Central memory CD4-positive, alpha-beta T cell (primary cell): ENCODE measurements at places on chromosomes 5 and 9.
A peak's percentile ranks its signal among the peaks of the same experiment; 100 is the strongest.

DNA sequence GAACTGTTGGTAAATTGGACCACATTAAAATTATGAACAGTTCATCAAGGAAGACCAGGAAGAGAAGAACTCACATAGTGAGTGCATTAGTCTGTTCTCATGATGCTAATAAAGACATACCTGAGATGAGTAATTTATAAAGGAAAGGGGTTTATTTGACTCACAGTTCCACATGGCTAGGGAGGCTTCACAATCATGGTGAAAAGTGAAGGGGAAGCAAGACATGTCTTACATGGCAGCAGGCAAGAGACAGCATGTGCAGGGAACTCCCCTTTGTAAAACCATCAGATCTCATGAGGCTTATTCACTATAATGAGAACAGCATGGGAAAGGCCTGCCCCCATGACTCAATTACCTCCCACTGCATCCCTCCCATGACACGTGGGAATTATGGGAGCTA, 135.9 kb upstream of the MAN2A1 start:
- DNase-seq, result no peak

GRCh38 chr5:42250-42649, 49.7 kb upstream of the PLEKHG4B start:
- DNase-seq, result no peak

- DNase-seq, result peak; percentile 43
These were observed 19.3 kb downstream of the ORM2 start for GRCh38 chr9:114348906-114349482.

GRCh38 chr9:34413231-34413852, 36.6 kb upstream of the MYORG start:
- no peak for DNase-seq

DNA sequence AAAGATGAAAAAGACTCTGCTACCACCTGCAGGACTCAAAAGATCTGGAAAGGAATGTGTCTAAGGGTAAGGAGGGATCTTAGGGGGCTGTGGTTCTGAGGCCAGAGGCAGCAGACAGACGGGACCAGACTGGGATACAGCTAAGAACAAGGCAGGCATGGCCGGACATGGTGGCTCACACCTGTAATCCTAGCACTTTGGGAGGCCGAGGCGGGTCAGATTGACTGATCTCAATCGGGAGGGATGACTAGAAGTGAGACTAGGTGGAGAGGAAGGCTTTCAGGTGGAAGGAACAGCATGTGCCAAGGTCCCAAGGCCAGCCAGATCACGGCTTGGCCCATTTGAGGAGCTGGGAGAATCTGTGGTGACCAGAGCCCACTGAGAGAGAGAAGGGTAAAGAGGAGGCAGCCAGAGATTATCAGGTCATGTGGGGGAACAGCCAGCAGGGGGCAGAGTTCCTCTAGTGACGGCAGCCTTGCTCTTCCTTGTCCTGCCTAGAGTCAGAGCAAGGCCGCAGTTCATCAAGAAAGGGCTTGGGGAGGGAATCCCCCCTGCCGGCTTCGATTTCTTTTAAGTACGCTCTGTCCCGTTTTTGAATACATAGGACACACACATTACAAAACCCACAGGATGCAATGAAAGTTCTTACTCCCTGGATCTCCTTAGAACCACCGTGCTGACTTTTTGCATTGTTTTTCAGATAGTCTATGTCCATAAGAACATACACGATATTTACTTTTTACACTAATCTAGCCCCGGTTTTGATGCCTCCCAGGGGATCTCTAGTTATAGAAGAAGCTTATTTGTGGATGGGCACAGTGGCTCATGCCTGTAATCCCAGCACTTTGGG, 2.6 kb upstream of the OLFML2A start:
- DNase-seq, result peak; percentile 75

- DNase-seq, result no peak
These were observed 147.5 kb upstream of the ERCC6L2 start for GRCh38 chr9:95727947-95728520.

DNA sequence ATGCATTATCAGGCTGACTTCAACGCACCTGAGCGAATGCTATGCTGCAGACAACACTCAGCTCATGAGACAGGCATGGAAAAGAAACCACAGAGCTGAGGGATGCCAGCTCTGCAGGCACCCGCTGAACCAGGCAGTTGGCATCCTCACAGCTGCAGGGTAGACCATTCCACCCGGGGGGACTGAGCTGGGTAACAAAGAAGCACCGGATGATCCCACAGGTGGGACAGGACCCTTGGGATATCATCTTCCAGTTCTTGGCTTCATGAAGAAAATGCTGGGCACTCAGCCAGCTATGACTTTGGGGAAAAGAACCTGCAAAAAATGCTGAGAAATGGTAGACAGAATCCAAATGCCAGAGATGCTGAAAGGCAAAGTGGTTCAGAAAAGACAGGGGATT, 9.6 kb downstream of the EPB41L4B start:
- no peak for DNase-seq

DNA sequence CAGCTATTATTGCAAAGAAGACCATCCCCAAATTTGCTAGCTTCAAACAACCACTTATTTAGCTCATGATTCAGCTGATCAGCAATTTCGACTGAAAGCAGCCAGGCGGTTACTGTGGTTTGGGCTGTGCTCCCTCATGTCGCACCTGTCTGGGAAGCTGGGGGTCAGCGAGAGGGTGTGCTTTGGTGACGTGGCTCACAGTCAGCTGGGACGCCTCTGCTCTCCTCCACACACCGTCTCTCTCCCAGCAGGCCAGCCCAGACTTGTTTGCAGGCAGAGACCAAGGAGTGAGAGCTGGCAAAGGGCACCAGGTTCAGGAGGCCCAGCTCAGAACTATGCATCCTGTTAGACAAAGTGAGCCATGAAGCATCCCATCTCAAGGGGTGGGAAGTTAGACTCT, 140.9 kb downstream of the SYK start:
- no peak for DNase-seq

DNA sequence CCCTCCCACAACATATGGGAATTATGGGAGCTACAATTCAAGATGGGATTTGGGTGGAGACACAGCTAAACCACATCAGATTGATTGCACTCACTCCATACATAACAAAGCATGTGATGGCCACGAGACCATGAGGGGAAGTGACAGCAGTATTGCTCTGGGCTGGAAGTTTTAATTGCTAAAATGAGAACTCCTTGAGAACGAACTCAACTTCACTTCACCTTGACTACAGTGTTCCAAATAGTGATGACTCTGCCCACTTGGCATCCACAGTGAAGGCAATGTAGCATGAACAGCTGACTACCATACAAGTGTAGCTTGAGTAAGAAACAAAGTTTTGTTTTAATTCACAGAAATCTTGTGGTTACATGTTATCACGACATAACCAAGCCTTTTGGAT, 739 bp upstream of the SPINK7 start:
- DNase-seq, result no peak

GRCh38 chr5:168307925-168308584, 16.6 kb downstream of the WWC1 start:
- DNase-seq, result no peak

DNA sequence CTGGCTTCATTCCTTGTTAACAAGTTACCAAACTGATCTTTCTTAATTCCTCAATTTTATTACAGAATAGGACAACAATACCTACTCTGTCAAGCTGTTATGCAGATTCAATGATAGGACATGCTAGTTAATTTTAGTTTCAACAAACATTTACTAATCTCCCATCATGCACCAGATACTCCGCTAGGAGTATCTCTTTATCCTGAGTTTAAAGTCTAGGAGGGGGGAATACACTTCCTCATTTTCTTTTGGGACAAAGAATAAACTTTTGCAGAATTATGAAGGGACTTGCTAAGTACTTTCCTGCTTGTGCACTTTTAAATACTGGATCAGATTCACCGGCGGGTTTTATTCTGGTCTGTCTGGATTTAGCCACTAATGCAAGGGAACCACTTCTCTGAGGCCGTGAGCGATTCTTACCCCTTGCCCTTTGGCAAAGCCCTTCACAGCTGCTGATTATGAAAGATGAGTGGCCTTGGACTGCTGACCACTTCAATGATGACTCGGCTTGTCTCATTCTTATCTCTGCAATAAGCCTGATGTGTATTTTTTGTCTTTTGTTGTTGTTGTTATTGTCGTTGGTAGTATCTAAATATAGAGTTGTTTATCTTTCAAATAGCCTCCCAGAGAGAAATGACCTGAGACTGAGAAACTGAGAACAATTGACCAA, 73.9 kb downstream of the RMI1 start:
- DNase-seq, result no peak

DNA sequence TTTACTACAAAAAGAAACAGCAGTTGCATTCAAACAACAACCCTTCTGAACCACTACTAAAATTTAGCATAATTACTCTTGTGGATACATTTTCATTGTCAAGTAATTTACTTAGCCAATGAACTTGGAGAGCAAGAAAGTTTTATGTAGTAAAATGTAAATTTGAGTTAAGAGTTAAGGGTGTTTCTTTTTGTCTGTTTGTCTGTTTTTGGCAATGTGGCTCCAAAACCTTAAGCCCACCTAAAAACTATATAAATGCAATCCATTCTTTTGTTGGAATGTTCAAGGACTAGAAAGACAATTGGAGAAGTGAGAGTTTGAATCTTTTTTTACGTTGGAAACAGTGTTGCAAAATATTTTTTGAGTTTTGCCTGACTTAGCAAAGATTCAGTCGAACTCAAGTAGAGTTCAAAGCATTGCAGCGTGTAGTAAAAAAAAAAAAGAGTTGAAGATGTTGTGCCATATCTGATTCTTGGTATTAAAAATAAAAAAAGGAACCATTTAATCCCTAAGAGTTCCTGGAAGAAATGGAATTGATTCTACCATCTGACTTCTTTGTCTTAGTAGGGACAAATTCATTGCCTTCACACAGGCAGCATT, 867 bp downstream of the SYK start:
- no peak for DNase-seq

- DNase-seq, result no peak
These were observed 142.6 kb downstream of the FAM114A2 start for GRCh38 chr5:153896117-153896516.

GRCh38 chr5:153122403-153122802, 368.1 kb upstream of the GRIA1 start:
- no peak for DNase-seq

DNA sequence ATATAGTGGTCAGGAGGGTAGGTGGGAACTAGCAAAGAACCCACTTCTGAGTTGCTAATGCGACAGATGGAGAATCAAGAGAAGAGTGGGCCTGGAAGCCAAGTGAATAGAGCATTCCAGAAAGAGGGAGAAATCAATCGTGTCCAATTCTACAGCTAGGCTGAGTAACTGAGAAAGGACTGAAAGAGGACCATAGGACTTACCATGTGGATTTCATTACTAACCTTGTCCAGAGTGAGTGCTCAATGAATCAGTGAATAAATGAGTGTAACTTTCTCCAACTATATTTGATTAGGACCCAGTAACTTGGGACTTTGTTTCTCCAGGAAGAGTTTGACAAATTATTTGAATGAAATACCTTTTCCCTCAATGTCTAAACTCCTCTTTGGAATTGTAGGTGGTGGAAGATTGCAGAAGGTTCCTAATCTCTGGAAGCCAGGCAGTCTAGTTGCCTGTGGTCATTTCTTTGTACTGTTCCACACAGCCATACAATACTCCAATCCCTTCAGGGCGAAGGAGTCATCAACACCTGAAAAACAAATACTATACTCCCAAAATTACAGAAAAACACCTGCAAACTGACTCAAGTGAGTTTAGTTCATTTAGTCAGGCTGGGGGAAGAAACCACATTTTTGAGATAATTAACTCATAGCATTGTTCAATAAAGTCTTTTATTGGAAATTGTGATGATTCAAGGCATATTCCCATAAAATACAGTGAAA, 2.6 kb upstream of the F2RL1 start:
- DNase-seq, result no peak
